ENCODE measurements at places on chromosomes 4 and X.

DNA sequence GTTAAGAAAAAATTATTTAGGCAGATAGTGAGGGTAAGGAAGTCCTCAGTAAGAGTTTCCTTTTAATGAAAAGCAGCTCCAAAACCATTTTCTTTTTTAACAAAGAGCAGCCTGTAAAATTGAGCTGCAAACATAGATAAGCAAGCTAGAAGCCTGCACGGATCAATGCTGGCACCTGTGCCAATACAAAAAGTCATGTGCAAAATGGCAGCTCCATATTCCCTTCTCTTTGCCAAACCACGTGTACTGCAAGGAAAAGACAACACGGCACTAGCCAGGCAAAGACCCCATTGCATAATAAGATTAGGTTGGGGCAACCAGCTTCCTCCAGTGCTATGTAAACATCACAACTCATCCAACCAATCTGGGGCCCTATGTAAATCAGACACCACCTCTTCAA, 268.4 kb upstream of the INTU start:
- DNase-seq, result no peak

GRCh38 chr4:73533515-73534422, 52.2 kb downstream of the AFM start:
- no peak for DNase-seq

GRCh38 chr4:15577508-15577907, 77.6 kb downstream of the FBXL5 start:
- DNase-seq, result no peak

DNA sequence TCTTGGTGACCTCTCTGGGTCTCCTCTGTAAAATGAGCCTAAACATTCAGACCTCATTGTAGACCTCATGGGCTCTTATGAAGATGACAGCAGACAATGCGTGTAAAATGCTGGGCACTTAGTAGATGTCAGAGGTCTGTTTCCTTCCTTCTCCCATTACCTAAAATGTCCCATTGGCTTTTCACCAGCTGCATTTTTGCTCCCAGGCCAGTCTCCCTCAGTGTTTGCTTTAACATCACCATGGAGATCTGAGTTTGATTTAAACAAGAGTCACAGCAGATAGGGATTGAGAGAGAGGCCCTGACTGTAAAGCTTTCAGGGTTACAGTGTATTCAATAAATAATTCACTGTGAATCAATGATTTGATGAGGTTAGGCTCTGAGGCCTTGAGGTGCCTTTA, 24.3 kb downstream of the PSAPL1 start:
- no peak for DNase-seq

- no peak for DNase-seq
These were observed 3.2 kb downstream of the TMEM165 start for GRCh38 chr4:55398966-55399365.
